Astrocyte of the spinal cord (primary cell): ENCODE measurements at places on chromosomes 12 and 14.

DNA sequence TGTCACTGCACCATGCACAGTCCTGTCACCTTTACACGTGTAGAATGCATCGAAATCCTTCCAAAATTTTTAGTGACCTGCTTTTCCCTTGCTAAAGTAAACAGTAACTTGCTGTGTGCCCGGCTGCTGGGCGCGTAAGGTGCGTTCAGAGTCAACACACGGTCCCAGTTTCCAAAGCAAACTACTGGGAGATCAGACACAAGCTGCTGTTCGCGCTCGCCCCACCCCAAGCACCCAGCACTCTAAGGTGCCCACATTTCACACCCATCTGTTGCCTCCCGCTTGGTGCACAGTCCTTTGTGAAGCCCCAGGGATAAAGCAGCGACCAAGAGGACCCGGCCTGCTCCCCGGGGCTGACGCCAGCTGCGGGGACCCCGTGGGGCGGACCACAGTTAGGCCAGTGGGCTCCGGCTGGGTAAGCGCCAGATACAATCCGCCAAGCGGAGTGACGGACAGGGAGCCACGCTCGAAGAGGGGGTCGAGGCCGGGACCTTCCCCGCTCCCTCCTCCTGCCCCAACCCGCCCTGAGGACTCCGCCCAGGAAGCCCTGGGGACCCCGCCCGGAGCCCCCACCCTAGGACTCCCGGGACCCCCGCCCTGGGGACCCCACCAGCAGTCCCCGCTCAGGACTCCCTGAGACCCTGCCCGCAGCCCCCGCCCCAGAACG is 633 bp downstream of the STX2 start:
- DNase-seq: no peak

- DNase-seq: peak; percentile 46
Measured at GRCh38 chr12:22981711-22982110, 356.7 kb downstream of the ETNK1 start.

- DNase-seq: peak; percentile 93
Measured at GRCh38 chr12:57430931-57431566, at the start of gene R3HDM2. R3HDM2 (minus strand) TSS chr12:57431043; CDS start chr12:57310428, 120,615 bp downstream.

DNA sequence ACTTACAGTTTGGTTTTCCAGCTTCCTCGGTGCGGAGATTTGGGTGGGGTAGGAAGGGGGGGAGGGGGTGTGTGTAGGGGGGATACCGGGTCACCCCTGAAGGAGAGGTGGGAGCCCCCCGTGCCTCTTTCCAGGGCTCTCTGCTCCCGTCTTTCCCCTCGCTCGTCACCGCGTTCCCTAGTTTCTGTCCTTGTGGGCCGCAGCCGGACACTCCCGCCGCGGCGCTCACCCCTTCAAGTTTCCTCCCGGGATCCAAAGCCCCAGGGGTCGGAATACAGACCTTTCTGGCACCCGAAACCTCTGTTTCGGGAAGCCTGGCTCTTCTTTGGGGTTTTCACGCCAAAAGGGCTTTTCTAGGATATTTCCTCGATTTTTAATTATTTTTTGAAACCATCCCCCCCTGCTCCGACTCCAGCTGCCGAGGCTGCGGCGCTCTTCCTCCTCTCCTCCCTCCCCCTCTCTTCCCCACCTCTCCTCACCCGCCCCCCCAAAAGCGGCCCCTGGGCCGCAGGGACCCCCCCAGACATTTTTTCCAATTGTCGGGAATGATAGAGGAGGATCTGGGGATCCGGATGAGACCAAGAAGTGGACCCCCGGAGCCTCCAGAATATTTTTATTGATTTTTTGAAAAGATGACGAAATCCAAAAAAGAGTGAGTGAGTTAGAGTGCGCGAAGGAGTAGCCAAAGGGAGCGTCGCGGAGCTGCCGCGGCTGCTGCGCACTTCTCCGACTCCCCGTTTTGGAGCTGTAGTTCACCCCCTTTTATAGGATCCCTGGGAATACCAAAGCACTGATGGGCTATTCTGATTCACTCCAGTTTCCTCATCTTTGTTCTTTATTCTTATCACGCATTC is 1.7 kb downstream of the CCND2 start:
- DNase-seq: peak; percentile 42

- DNase-seq: no peak
Measured at GRCh38 chr12:49937639-49938300, 12.8 kb upstream of the AQP2 start.

DNA sequence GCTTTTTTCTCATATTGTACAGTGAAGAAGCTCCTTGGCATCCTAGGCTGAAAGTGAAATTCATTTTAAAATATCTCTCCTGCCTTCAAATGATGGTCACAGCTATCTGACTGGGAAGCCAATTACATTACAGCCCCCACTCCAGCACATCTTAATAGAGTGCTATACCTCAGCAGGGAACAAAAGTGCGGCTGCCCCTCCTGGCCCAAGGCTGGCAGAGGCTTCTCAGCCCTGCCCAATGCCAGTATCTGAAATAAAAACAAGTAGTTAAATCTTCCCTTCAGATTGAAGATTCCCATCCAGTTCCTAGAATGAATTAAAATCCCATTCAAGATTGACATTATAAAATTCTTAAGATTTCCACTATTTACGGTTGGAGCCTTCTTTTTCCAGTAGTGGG is 54.9 kb upstream of the GNG2 start:
- DNase-seq: no peak

DNA sequence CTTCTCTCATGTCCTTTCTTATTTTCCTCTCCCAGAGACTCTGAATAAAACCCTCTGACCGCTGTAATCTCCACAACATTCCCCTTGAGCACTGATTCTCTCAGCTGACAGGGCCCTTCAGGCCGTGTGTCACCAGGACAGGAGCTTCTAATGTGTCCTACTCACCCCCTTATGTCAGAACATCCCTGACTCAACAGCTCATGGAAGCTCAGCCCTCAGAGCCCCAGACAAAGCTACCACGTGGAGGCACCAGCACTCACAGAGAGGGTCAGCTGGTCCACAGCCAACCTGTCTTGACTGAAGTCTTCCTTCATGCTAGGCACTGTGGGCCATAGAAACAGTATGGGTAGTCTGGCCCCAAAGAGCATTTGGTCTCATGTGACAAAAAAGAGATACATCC is 49.8 kb downstream of the SMUG1 start:
- DNase-seq: no peak

DNA sequence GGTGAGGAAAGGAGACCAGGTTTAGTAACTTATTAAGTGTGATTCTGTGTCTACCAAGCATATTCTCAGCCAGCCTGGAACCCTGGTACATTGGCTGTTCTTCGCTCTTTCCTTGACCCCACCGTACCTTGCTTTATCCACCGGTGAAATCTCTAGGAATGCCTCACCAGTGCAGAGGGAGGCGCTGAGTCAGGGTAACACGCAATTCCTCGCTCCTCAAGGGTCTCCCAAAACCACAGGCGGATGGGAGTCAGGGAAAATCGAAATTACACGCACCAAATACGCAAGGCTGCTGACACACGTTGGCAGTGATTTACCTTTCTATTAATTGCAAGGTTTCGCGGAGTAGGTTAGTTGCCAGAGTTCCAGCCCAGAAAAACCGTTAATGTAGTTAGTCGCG is 845 bp downstream of the L3HYPDH start:
- DNase-seq: peak; percentile 77

GRCh38 chr14:38248321-38249028 is 7.4 kb downstream of the CLEC14A start:
- no peak for DNase-seq

GRCh38 chr14:81329640-81330381 is 70.3 kb downstream of the STON2 start:
- DNase-seq: no peak

- peak; percentile 51 for DNase-seq
Measured at GRCh38 chr12:52741375-52742195, 35.6 kb downstream of the KRT76 start.

- no peak for DNase-seq
Measured at GRCh38 chr14:65444230-65444629, 31.7 kb downstream of the FUT8 start.

DNA sequence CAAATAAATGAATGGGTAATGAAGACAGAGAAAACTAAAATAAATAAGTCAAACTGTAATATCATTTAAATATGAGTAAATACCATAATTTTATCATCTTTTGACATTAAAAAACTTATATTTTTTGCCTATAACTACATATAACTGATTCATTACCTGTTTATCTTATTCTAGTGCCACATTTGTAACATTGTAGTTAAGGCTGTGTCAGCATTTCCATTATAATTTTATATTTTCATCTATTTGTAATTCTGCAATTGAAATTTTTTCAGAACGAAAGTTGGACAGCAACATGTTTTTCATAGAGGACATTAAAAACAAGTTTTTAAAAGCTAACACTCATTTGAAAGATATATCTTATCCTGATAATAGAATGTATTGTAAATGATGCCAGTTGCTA is 1286.5 kb downstream of the LRFN5 start:
- DNase-seq: no peak

GRCh38 chr12:59142183-59142790 is 222.0 kb upstream of the LRIG3 start:
- no peak for DNase-seq

DNA sequence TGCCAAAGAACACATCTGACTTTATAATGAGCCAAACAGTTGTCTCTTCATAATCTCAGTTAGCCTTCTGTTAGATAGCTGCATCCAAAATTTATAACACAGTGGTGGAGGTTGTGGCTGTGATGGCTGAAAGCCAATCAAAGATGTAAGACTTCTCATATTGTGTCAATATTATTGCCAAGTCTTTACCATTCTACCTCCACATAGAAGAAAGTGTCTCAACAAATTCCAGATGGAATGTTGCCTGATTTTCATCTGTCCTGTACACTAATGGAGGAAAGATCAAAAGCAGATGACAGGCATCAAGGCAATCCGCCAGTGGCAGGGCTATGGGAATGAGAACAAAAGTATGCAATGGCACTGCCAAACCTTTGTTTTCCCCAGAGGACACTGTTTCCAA is 813.1 kb upstream of the NOVA1 start:
- no peak for DNase-seq

GRCh38 chr14:49461529-49462401 is 124.4 kb downstream of the RPS29 start:
- peak; percentile 76 for DNase-seq

GRCh38 chr12:19288161-19288560 is 151.1 kb upstream of the AEBP2 start:
- no peak for DNase-seq

DNA sequence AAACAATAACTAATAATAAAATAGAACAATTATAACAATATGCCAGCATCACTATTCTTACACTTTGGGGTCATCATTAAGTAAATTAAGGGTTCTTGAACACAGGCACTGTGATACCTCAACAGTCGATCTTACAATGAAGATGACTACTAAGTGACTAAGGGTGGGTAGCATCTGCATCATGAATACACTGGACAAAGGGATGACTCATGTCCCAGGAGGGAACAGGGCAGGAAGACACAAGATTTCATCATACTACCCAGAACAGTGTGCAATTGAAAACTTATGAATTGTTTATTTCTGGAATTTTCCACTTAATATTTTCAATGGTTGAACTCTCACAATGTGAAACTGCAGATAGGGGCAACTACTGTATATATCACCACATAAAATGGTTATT is 19.7 kb downstream of the TSPAN19 start:
- DNase-seq: peak; percentile 93
